H4 (cell line): ENCODE measurements at places on chromosomes 13 and 19. TPM values are rescaled to one million over a fixed set of nuclear protein-coding genes. Genes with fewer than 3 reads are reported as not detected.

SMG9 gene
- 7.9 and 14.9 TPM in 2 replicates for total RNA-seq

ANGPTL8 gene
- total RNA-seq = not detected in 2 replicates

ZNF749 gene
- total RNA-seq = 9.8 and 17.1 TPM in 2 replicates

DNA sequence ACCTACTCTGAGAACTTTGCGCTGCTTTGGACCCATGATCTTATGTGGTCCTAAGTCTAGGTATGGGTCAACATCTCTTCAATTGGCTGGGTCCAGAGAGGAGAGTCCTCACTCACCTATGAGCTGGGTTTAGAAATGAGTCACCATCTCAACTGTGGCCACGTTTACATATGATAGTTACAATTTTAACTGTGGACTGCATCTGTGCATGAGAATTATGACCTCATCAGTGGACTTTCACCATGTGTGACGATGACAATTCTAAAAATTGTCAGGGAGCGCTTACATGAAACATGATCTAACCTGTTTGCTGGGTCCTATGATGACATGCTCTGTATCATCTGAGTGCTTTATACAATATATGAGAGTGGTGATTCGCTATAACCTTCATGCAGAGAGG, 12.7 kb upstream of the ZNF724 start:
- DNase-seq = no peak

DNA sequence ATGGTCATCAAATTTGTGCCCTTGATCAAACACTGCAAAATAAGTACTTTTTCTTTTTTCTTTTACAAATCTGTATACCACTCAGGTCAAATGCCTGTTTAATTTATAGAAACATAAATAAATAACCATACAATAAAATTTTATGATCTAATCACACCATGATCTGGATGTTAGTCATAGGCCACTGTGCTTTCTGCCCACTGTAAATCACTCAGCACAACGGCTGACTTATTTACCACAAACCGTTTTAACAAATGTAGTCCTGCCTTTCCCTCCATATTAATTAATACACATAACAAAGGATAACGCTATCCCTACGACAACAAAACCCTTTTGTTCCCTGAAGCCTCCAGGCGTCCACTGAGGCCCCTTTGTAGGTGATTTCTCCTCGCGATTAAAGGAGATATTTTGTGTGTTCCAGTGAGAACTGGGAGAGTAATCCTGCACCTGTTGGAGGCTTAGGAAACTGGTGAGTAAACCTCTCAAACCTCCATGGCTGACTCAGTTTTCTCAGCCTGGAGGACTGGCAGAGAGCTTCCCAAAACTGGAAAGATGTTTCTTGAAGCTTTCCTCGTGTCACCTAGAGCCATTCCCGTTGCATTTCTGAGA, 477.1 kb upstream of the SGCG start:
- DNase-seq = no peak

- no peak for DNase-seq
Measured at GRCh38 chr13:64248371-64249065, 2832.9 kb upstream of the PCDH20 start.

- DNase-seq = peak; percentile 60
Measured at GRCh38 chr19:51398096-51398704, 7.8 kb upstream of the C19orf84 start.

GRCh38 chr13:64767054-64767453, 2463.1 kb downstream of the PCDH9 start:
- no peak for DNase-seq
